ENCODE measurements at places on chromosomes 5 and 9. TPM values are rescaled to one million over a fixed set of nuclear protein-coding genes. Genes with fewer than 3 reads are reported as not detected.

SPINK4 gene
- not detected for total RNA-seq

PLPPR1 gene
- 0.32 TPM for total RNA-seq

GRCh38 chr5:74629326-74629725 lies 11.2 kb downstream of the ENC1 start:
- no peak for ATAC-seq

DNA sequence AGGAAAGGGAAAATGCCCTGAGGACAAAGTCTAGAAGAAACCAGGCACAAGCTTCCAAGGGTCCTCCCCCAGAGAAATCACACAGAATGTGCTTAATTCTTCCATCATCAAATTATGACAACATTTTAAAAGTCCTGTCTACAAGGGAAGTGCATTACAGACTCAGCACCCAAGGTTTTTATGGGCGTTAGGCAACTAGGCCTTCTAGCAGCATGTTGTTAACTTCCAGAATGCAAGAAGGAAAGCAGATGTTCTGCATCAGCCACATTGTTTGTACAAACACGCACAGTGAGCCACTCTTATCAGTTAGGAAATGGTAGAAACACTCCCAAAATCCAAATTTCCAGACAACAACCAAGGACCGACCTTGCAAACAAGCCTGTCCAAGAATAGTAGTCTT lies 26.5 kb downstream of the SMC5 start:
- ATAC-seq: no peak

DNA sequence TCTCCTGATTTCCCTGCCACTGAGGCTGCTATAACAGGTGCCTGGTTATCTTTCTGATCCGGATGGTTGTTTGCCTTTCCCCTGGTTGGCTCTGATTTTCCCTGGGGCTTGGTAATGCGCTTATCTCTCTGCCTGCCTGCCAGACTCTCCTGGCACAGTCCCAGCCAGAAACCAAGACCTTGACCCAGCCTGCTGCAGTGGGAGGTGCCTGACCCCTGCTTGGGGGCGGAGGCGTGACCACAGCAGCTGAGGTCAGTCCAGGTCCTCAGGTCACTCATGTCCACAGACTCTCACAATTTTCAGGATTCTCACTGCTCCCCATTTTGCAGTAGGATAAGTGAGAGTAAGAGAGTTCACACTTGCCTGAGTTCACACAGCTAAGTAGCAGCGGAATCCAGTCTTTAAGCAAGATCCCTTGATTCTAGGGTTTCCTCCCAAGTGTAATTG lies 24.4 kb upstream of the SYNPO start:
- ATAC-seq: no peak

DNA sequence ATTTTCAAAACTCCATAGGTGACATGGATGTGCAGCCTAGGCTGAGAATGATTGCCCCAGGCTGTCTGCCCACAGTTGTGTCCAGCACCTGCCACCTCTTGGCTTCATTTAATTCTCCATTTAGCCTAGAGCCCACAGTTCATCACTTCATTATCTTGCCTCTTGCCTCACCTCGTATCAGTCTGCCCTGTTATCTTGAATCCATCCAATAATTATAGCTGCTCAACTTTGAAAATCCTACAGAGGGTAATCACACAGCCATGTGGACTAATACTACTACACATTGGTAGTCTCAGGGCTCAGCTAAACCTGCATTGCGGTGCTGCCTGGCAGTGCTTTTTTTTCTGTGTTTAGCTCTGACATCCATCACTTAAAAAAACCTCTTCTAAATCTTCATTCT lies 7.4 kb downstream of the UGCG start:
- ATAC-seq: peak; percentile 14

- no peak for ATAC-seq
Observed at GRCh38 chr5:179346875-179347274, 1.6 kb upstream of the ADAMTS2 start.

SYNPO gene
- total RNA-seq: 7.8 TPM

DNA sequence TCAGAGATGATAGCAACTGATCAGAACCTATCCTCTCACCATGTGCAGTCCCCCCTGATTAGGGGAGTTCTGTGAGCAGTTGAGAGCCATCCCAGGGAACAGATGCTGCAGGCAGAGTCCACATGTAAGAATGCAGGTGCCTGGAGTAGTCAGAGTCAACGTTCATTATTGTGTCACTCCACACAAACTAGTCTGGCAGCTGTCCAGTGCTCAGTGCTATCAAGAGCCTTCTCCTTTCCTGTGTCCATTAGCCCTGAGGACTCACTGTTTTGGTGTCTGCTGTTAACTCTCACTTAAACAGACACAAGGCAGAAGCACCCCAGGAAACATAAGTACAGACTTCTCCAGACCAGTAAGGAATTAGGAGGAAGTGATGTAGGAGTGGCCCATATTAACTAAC lies 2.5 kb downstream of the SH3TC2 start:
- no peak for ATAC-seq

DNA sequence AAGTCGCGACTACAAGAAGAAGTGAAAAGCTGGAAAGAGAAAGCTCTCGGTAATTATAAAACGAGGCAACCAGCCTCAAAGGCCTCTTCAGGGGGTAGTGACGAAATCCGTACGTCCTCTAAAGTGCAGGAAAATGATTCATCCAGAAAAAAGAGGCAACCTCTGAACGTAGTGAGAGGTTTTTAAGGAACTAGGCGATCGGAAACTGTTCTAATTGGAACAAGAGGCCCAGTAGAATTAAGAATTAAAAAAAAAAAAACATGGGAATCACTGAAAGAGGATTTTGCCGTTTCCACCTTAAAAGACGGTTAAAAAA lies 1.0 kb downstream of the CSNK1A1 start:
- ATAC-seq: no peak

- ATAC-seq: no peak
Observed at GRCh38 chr5:97550818-97551217, 367.8 kb upstream of the RIOK2 start.

- ATAC-seq: no peak
Observed at GRCh38 chr5:36685631-36686288, 79.4 kb downstream of the SLC1A3 start.

GRCh38 chr5:174229068-174229467 lies 183.6 kb downstream of the NSG2 start:
- ATAC-seq: no peak

DNA sequence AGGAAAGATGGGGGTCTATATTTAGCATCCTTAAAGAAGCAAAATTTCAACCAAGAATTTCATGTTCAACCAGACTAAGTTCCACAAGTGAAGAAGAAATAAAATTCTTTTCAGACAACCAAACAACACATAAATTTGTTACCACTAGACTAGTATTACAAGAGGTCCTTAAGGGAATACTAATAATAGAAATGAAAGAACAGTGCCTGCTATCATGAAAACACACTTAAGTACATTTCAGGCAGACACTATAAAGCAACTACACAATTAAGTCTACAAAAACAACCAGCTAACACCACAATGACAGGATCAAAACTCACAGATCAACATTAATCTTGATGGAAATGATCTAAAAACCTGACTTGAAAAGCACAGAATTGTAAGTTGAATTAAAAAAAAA lies 477.2 kb downstream of the PTPRD start:
- no peak for ATAC-seq

DNA sequence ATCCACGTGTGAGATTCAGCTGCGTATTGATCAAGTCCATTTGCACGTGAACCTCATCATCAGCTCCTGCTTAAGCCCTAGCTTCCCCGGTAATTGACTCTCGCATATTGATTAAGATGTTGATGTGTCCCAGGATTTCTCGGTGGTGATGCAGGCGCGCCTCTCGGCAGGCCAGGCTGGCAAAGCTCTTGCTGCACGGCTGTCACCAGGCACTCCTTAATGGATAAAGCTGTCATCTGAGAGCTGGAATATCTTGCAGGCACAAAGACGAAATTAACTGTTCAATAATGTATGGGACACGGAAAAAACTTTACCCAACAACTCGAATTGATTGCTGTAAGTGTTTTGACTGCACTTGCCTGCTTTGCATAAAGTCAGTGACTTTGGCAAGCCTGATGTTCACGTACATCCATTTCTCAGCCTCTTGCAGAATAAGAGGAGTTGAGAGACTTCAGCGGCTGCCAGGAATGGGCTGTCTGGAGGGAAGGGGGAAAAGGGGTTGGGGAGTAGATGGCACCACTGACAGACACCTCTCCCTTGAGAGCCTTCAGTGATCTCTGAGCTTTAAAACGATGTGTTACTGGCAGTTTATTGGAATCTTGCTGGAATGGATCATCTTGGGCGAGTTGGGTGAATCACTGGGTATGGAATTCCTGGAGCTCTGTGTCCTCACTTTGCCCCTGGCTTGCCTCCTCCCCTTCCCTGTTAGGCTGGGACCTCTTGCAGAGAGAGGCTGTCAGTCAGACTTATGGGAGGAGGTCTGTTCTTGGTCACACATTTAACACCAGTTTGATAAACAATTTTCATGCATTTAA lies 650.3 kb downstream of the CCDC171 start:
- no peak for ATAC-seq

ANKRD34B gene
- not detected for total RNA-seq

GRCh38 chr9:108239696-108240321 lies 616.0 kb downstream of the ACTL7B start:
- ATAC-seq: no peak

GRCh38 chr5:132629230-132629944 lies 28.6 kb upstream of the IL13 start:
- no peak for ATAC-seq

- ATAC-seq: peak; percentile 67
Observed at GRCh38 chr9:126456441-126457174, 130.0 kb downstream of the MVB12B start.

DNA sequence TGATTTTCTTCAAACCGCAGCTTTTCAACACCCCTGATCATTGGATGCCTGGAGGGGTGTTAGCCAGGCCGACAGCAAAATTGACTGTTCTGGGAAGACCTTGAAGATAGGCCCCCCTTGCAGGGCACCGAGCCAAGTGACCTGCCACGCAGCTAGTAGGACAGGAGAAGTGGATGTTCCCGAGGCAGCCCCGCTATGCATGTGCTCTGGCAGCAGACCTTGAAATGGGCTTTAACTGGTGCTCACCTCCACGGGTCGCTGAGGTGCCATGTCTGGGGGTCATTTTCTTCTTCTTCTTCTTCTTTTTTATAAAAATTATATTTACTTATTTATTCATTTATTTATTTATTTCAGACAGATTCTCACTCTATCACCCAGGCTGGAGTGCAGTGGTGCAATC lies 12.6 kb downstream of the FGF18 start:
- no peak for ATAC-seq

CCL28 gene
- total RNA-seq: 7.0 TPM

DNA sequence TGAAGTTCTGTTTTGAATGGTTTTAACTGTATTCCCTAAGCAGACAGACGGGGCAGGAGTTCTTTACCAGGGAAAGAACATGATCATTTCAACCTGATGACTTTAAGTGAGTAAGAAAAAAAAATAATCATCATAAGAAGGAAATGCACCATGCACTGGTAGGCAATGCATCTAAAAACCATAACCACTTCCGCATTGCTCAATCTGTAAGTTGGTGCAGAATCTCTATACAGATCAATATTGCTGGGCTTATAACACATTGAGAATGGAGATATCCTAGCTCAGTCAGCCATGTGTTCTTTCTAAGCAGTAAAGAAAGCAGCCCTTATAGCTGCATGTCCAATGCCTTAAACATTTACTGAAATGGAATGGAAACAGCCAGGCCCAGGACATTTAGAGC lies 407.1 kb upstream of the DMAC1 start:
- ATAC-seq: no peak

DNA sequence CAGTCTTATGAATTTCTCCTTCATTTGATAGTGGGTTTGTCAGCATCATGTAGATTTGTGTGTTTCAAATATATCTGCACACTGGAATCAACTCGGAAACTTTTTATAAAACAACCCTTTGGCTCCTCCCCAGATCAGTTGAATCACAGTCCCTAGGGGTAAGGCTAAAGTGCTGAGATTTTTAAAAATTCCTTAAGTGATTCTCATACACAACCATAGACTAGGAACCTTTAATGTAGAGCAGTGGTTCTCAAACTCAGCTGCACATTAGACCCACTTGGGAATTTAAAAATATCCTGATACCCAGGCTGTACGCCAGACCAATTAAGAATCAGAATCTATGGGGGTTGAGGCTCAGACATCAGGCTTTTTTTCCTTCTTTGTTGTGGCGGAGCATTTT lies 17.5 kb upstream of the JAK2 start:
- no peak for ATAC-seq

GRCh38 chr9:128901822-128902221 lies 19.0 kb upstream of the PHYHD1 start:
- peak; percentile 0 for ATAC-seq

CCDC183 gene
- total RNA-seq: not detected

GABRA1 gene
- total RNA-seq: not detected

- no peak for ATAC-seq
Observed at GRCh38 chr9:126430124-126430523, 103.5 kb downstream of the MVB12B start.

IRGM gene
- total RNA-seq: not detected

DNA sequence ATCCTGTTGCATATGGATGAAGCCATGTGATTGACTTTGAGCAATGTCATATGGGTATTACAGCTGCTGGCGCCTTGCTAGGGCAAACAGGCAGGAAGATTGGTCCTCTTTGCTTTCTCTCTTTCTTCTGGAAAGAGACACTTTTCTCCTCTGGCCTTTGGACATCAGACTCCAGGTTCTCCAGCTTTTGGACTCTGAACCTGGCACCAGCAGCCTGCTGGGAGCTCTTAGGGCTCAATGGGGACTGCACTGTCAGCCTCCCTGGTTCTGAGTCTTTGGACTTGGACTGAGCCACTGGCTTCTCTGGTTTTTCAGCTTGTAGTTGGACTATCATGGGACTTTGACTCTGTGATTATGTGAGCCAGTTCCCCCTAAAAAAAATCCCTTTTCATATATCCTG lies 34.8 kb upstream of the TENT4A start:
- ATAC-seq: no peak

GRCh38 chr9:108549184-108549583 lies 306.6 kb downstream of the ACTL7B start:
- peak; percentile 78 for ATAC-seq

GRCh38 chr5:10387690-10388089 lies 34.2 kb downstream of the MARCHF6 start:
- no peak for ATAC-seq

DNA sequence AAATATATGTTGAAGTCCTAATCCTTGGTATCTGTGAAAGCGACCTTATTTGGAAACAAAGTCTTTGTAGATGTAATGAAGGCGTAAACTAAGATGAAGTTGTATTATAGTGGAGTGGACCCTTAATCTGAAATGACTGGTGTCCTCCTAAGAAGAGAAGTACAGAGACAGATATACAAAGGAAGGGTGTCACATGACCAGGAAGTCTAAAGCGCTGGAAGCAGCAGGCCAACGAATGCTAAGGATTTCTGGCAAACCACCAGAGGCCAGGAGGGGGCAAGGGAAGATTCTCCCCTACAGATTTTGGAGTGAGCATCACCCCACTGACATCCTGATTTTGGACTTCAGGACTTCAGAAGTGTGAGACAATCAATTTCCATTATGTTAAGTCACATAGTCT lies 162.4 kb downstream of the SLC12A2 start:
- no peak for ATAC-seq

- no peak for ATAC-seq
Observed at GRCh38 chr9:127253446-127253845, 11.1 kb upstream of the GARNL3 start.

FOXD4L4 gene
- 0.52 TPM for total RNA-seq

- ATAC-seq: no peak
Observed at GRCh38 chr9:109242014-109242413, 75.0 kb upstream of the FRRS1L start.

BASP1 gene
- total RNA-seq: 4.9 TPM

Data from esophagus mucosa (tissue), 1 donor.